ENCODE measurements at places on chromosomes 7 and 10. TPM values are rescaled to one million over a fixed set of nuclear protein-coding genes. Genes with fewer than 3 reads are reported as not detected.

Gene SRRM3
- 0.50 TPM for total RNA-seq

Gene KCNIP2
- 0.62 TPM for total RNA-seq

Gene INA
- 0.50 TPM for total RNA-seq

Gene TFPI2
- 620 TPM for total RNA-seq

Gene PDE6C
- not detected for total RNA-seq

Gene AKR1C4
- not detected for total RNA-seq

Gene AKR1C3
- total RNA-seq: 26.7 TPM

Gene NFKB2
- 12.8 TPM for total RNA-seq

Gene TBX20
- not detected for total RNA-seq

Gene ITGB8
- total RNA-seq: 3.7 TPM

Measured in uterine smooth muscle cell (primary cell).